Fibroblast of skin of right biceps (primary cell): ENCODE measurements at places on chromosomes 2 and 18.

GRCh38 chr2:14385043-14385442 lies 247.5 kb upstream of the LRATD1 start:
- DNase-seq = peak; percentile 34

GRCh38 chr2:73110168-73111072 lies 2.3 kb downstream of the RAB11FIP5 start:
- DNase-seq = peak; percentile 71

GRCh38 chr2:37391711-37392110 lies 47.3 kb downstream of the QPCT start:
- no peak for DNase-seq

DNA sequence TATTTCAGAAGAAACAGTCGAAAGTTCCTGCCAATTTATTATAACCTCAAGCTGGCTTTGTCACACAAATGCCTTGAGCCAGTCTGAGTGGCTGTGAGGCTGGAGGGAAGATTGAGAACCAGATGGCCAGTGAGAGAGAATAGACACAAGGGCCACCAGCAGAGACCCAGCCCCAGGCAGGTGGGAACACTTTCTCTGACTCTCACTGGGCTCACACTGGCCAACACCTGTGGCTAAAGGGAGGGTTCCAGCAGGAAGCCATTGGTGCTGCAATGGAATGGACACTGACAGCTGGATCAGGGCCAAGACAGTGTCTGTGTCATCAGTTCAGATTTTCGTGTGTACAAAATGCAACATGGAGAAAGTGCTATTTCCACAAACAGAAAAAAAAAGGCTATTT lies 29.9 kb downstream of the LOXHD1 start:
- DNase-seq = no peak

GRCh38 chr18:10374636-10375293 lies 79.7 kb upstream of the APCDD1 start:
- peak; percentile 40 for DNase-seq

GRCh38 chr18:55128437-55128836 lies 169.2 kb upstream of the CCDC68 start:
- no peak for DNase-seq

DNA sequence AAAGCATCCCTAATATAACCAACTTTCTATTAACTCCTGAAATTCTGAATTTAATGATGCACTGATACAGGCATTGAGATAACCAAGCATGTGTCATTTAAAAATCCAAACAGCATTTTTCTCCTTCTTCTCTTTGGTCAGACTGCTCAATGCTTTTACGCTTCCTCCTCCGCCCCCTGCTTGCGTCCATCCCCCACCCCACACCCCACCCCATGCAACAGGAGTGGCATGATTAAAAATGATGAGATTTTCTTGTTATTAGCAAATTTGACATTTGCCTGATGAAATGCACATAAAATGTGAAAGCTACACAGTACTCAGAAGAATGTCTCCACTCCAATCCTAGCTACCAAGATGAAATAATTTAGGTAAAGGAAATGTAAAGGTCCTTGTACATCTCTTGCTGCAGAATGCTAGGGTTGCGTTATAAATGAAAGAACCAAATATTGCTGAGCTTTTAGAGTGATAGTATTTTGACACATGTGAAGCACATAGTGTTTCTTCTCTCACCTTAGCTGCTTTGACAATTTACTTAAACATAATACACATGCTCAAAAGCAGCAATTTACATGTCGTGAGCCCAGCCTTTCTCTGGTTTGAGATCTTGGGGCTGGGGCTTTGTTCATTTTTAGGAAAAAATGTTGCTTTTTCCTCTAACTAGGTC lies 263.8 kb downstream of the MEIS1 start:
- DNase-seq = no peak

DNA sequence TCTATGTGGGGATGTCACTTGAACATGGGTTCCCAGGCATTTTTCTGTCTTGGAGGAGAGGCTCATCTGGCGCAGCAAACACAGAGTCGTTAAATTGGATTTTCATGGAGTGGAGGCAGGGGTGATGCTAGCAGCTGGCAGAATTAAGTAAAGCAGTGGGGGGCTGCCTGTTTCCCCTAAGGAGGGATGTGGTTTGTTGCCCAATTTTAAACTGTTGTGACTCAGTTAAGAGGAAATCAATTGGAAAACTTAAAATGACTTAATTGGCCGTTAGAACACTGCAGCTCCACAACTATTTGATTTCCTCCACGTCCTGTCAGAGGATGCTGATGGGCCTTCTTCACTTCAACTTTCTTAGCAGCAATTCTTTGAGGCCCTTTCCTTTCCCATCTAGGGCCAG lies 354.1 kb upstream of the ATP5MC3 start:
- DNase-seq = no peak

DNA sequence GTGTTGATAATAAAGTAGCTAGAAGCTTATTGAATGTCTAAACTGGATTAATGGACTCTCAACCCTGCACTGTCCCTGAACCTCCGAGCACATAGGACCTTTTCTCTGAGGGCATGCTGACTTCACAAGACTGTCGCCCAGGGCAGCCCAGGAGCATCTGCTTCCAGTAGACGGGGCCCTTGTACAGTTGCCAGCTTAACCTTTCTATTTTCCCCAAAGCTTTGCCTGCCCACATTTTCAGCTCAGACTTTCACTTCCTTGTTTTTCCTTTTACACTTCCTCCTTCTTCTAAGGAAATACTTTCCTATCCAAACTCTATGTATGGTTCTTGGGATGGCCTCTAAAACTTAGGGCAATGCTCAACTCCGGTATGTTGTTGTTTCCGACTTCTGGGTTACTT lies 1.3 kb downstream of the VWA3B start:
- DNase-seq = no peak

DNA sequence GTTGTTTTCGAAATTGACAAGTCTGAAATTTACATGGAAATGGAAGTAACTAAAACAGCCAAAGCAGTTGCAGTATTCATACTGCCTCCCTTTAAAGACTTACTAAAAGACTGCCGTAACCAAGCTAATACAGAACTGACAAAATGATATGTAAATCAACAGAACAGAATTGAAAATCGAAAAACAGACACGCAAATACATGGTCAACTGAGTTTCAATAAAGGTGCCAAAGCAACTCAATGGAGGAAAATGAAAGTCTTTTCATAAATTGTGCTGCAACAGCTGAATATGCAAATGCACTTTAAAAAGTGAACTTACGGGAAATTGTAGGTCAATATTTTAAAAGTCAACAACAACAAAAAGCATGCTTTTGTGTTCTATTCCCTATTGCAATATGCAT lies 34.2 kb downstream of the TMEM131 start:
- DNase-seq = no peak

DNA sequence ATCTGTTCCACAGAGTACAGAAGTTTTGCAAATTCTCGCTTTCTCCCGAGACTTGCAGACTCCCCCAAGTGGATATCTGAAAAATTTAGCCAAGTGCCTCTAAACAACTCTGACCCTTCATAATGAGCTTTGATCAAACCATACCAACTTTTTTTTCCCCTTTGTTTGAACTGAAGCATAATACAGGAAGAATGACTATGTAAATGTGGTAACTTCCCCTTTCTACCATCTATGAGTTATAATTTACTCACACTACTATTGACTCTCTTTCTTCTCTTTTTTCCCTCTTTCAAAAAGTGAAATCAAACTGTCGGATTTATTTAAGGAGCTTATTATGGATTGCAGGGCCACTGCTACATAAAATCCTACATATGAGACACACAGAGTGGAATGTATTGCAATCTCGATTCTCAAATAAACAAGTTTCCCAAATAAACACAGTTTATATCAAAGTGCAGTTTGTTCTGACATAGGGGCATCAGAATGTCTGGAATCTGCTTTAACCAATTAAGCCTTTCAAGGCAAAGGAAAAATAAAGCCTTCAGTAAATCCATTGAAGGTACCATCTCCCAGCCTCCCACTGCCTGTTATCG lies 1.4 kb upstream of the ZNF804A start:
- peak; percentile 64 for DNase-seq

DNA sequence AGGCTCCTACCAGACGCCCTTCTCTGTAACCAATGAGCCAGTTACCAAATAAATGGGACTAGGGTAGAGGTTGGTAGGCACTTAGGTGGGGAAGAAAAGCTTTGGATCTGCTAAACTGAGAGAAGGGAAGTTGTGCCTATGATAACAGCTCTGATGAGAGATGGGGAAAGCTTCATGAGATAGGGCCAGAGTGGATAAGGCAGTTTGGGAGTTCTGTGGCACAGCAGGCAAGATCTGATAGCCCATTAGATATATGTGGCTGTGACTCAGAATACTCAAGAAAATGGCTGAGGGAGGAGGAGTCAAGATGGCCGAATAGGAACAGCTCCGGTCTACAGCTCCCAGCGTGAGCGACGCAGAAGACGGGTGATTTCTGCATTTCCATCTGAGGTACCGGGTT lies 99.8 kb downstream of the PDE11A start:
- DNase-seq = no peak

- no peak for DNase-seq
These were observed 41.8 kb downstream of the TMEM163 start for GRCh38 chr2:134676960-134677359.

DNA sequence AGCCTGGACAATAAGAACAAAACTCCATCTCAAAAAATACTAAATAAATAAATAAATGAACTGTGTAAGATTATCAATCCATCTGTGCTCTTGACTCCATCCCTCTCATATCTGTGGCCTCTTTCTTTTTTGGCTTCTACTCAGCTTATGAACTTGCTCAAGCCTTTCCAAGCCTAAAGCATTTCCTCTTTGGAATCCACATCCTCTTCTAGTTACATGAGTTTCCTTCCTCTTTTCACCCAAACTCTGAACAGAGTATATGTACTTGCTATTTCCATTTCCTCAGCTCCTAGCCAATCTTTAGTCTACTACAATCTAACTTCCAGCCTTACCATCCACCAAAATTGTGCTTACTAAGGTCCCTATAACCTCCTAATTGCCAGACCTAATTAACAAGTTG lies 2.5 kb upstream of the DNAJC10 start:
- no peak for DNase-seq

DNA sequence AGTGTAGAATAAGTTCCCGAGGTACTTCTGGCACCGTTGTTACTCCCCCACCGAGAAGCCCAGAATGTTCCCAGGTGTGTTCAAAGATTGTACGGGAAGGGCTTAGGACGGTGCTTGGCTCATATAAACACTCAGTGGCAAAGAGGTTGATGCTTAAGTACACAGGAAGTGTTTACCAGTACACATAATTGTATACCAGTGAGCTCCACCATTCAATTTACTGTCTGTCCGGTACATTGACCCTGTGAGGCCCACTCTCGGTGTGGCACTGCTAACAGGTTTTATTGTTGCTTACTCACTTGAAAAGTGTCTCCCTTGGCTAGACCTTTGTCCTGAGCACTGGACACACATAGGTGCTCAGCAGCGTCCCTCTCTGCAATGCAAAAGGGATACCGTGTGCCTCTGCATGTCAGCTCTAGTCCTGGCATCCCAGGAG lies 191.0 kb downstream of the NEDD4L start:
- no peak for DNase-seq

- DNase-seq = no peak
These were observed 5.8 kb upstream of the ARL5A start for GRCh38 chr2:151833984-151834383.

DNA sequence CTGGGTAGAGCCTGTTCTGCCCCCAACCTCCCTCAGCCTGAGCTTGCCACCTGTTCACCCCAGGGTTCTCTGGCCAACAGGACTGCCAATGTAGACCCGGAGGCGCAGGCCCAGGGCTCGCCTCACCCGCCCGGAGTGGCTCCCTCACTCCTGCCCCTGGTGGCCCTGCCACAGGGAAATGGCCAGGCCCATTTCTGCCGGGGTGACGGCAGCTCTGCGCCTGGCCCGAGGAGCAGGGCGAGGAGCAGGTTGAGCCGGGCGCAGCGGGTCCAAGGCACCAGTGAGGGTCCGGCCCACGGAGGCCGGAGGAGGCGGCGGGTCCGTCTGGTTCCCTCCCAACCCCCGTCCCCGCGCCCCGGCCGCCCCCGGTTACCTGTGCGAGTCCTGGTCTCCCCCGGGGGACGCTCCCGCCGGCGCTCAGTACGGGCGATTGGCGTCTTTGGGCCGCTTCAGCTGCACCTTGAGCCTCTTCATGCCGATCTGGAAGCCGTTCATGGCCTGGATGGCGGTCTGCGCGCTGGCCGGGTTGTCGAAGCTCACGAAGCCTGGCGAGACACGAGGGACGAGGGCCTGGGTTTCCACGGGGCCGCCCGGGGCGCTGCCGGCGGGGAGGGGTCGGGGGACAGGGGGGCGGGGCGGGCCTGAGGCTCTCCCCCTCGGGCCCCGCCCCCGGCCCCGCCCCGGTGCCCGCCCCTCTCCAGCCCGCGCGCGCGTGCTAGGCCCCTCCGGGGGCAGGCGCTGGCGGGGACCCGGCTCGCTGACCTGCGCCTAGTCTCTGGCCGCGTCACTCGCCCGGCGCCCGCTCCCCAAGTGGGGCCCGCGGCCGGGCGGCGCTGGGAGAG lies 312.0 kb downstream of the CELF4 start:
- peak; percentile 7 for DNase-seq

- no peak for DNase-seq
These were observed 38.9 kb upstream of the ATIC start for GRCh38 chr2:215272918-215273317.

GRCh38 chr2:33583194-33583938 lies 15.7 kb downstream of the FAM98A start:
- DNase-seq = peak; percentile 38

DNA sequence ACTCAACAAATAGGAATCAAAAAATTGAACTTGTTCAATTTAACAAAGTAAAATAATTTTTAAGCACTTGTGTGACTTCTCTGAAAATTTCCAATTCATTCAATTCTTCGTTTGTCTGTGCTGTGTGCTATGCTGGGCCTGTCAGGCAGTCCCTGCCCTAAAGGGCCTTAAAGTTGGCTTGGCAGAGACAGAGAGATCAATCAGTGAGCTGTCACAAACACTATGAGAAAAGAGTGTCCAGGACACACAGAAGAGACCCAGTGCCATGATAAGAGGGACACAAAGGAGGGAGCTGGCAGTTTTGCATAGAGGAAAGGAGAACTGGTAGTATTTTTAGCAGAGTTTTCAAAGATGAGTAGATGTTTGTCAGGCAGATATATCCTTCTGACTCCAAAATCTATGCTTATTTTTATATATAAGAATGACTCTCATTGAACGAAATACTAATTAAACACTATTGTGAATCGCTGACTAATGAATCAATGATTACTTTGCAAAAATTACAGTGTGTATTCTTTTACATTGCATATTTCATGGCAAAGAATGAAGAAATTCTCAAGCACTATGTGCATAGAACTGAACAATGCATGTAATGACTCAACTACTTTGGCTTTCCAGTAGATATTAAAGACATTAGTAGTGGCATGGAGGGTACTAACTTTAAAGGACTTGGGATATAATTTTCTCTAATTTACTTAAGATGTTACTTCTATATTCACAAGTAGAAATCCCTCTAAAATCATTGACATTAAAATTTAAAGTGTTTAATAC lies 193.3 kb upstream of the BOD1L2 start:
- no peak for DNase-seq

GRCh38 chr2:177604271-177605065 lies 211.9 kb downstream of the AGPS start:
- peak; percentile 77 for DNase-seq

- peak; percentile 80 for DNase-seq
These were observed 140.5 kb downstream of the TPO start for GRCh38 chr2:1553671-1554295.

DNA sequence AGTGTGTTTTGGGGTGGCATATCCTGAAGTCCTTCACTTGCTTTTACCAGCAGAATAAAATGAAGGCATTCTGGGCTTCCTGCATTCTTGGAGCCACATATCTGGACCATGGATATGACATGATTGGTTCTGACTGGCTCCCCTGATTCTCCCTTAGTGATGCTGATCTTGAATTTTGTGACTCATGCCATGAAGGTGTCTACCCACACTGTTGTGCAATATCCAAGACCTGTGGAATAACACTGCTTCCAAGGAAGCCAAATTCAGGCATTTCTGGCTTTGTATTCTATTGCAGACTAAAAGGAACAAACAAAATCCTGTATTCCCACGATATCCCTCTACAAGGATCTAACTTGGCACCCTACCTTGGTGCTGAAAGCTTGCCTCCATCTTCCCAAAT lies 125.8 kb downstream of the LYPD6B start:
- no peak for DNase-seq
